NCI-H2171 treated with DMSO at 0.1 percent for 48 hours (cell line): ENCODE measurements at places on chromosomes 3 and 15.

DNA sequence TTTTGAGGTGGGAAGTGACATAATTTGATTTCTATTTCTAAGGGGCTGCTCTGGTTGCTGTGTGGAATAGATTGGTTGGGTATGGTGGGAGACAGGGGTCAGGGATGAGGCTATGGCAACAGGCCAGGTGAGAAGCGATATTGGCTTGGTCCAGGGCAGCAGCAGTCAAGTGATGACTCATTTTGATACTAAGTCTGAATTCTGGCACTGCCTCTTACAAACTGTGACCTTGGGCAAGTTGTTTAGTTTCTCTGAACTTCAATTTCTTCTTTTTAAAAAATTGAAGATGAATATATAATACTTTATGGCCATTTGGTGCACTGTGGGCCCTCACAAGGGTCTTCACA lies 40.4 kb upstream of the CLSTN2 start:
- DNase-seq = no peak

GRCh38 chr15:60408463-60408981 lies 10.7 kb upstream of the ANXA2 start:
- DNase-seq = no peak

- no peak for DNase-seq
These were observed 387.6 kb upstream of the CBLB start for GRCh38 chr3:106256249-106256957.

DNA sequence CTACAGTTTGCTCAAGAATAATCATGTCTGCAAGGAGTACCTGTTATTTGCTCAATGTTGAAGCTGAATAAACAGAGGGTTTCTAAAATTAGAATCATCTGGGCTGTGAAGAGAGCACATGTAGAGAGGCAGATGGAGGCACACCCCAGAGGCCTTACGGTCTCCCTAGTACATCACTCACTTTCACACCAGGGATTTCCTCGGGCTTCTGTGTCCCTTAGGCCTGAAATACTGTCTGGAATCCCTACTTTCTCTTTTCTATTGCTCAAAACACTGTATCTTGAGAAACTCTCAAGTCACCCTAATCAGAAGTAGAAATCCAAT lies 473.7 kb upstream of the ROBO2 start:
- DNase-seq = peak; percentile 71
